ENCODE measurements at places on chromosomes 11 and 22.

DNA sequence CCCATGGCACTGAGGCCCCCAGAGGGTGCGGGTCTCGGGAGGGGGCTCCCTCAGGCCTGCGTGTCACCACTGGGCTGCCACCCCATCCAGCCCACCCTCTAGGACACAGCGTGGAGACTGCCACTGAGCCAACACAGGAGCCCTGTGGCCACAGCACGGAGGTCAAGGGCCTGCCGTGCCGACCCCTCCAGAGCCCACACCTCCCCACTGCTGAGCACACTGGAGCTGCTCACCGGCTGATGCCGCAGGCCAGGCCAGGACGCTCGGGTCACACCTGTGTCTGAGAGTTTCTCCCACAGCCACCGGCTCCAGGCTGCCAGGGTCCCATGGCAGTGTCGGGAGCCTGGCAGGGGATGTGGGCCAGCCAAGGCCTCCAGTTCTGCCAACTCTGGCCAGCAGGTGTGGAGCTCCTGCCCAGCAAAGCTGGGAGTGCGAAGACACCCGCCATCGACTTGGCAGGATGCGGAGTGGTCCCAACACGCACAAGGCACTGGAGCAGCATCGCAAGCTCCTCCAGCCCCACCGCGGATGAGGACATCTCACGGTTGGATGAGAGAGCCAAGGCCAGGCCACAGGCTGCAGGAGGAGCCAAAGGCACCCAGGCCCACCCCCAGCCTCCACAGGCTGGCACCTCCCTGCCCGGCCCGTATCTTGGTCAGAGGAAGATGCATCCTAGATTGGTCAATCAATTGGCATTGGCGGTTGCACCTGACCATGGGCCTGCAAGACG is 187.1 kb downstream of the BRD1 start:
- no peak for DNase-seq

DNA sequence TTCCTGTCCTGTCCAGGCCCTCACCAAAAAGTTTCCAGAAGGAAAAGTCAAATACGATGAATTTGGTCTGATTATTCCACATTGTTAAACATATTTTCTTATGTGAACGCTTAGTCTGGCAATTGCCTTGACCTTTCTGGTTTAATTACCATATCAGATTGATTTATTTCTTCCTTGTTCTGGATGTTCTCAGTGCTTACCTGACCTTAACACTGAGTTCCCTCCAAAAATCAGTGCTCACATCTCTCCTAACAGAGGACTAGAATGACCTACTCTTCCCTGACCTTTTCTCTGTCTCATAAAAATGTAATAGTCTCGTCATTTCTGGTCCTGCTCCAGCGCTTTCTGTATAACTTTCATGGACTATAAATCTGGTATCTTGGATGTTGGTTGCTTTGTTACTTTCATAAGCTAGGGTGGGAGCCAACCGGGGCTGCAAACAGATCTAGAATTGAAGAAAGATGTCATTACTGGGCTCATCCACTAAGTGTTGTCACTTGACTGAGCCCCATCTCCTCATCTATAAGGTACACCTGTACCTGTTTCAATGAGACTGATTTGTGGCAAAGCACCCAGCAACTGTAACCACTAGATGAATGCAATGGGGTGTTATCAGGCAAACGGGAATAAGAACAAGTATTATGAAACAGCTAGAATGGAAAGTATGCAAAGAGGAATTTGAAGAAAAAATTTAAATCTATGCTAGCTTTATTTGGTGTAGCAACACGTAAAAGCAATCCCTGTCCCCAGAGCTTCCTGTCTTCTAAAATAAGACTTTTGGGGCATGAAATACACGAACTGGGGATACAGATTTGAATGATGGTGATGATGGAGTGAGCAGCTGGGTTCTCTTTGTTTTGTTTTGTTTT is 2.4 kb downstream of the FADS2 start:
- DNase-seq = no peak

DNA sequence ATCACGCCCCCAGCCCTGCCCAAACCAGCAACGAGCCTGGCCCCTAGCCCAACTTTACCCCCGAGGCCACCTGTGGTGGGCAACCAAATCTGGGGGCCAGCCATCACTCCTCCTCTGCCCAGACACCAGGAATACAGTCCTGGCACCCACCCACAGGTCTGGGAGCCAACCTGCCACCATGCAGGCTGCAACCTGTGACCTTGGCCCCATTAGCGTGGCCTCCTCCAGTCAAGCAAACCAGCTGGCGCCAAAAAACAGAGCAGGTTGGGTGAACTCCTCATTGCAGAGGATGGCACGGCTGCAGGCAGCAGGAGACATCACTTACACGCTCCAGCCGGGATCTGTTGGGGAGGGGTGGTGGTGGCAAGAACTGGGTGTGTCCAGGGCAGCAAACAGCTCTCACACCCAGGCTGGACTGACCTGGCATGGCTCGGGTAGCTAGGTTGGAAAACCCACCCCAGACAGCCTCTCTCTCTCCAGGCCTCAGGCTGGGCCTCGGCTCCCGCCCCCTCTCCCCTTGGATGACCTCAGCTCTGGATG is 65.5 kb upstream of the TCF20 start:
- DNase-seq = no peak

- DNase-seq = no peak
Observed at GRCh38 chr22:46096706-46097230, 53.6 kb upstream of the PPARA start.

DNA sequence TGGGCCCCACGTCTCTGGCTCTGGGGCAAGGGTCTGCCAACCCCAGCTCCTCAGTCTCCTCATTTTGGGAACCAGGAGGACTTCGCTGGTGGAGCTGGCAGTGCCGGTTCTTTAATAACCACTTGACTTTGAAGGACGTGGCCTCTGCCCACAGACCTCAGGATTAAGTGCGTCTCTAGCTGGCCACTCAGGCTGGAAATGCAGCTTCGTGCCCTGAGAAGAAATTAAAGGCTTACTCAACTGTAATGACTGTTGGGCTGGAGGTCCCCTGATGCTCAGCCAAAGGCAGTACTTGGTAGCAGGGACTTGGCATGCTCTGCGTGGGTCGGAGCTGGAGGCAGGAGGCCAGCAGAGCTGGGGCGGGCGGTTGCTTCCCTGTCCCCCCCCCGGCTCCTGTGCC is 16.7 kb upstream of the PARVG start:
- DNase-seq = peak; percentile 44

DNA sequence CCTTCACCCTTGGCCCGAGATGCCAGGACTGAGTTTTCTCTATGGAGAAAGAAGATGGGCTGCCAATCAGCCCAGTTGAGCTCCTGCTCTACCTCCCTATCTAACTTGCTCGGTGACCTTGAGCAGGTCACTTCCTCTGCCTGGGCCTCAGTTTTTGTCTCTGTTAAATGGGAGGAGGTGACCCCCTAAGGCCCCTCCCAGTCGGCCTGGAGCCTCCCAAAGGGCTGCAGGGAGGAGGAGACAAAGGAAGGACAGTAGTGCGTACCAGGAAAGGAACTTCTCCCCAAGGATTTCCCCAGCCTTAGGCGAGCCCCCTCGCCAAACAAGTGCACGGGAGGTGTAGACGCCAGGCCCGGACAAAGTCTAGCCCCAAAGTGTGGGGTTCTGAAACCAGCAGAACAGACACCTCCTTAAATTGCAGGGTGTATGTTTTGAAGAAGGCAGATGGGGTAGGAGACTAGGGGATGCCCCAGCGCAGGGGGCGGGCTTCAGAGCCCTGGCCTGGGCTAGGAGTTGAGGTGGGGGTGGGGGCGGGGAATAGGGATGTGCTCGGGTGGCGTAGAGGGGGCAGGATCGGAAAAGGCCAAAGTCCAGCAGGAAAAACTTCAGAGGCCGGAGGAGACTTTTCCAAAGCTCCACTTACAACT is 1.0 kb downstream of the CBX7 start:
- DNase-seq = no peak

DNA sequence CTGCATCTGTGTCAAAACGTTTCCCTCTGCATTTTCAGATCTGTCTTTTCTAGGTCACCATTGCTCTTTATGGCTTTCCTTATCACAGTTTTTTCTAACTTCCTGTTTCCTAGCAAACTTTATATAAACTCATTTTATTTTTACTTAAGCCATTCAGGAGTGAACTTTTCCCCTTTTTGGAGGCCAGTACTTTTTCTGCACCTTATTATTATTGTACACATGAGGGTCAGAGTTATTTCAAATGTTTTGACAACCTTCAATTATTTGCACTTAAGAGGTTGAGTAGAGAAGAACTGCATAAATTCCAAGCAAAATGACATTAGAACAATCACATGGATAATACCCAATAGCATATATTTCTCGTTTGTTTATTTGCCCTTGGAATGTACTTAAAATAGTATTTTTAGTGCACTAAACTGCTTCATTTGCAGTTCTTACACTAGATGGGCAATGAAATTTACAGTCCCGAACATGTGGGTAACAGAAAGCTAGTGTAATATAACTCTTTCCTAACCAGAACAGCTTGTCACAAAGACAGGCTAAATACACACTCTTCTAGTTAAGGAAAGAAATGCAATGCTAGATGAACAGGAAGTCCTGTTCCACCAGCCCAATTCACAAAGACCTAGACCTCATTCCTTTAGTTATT is 79.5 kb downstream of the UBASH3B start:
- DNase-seq = no peak

GRCh38 chr11:62588966-62589637 is 2.2 kb downstream of the TUT1 start:
- DNase-seq = no peak

DNA sequence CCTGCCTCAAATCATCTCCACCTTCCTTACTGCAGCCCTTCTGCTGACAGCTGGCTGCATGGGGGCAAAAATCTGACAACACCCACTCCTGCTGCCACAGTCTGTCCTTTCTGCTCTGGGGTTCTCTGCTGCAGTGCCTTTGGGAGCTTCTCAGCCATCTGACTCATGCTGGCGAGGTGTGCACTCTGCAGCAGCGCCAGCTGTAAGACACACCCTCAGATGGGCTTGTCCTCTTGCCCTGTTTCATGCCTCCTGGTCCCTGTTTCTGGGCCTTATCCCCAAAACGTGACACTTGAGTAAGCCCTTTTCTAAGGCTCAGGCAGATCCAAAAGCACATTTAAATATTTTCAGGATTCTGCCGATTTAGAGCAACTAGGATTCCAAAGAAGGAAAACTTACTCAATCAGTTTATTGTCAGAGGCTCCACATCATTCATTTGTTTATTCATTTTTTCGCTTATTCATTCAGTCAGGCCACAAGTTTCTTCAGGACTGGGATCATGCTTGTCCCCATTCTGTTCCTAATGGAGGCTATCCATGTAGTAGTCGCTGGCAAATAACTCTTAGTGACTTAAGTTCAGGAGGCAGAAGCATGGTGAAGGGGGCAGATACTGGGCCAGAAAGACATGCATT is 60.2 kb downstream of the SMIM38 start:
- DNase-seq = no peak

DNA sequence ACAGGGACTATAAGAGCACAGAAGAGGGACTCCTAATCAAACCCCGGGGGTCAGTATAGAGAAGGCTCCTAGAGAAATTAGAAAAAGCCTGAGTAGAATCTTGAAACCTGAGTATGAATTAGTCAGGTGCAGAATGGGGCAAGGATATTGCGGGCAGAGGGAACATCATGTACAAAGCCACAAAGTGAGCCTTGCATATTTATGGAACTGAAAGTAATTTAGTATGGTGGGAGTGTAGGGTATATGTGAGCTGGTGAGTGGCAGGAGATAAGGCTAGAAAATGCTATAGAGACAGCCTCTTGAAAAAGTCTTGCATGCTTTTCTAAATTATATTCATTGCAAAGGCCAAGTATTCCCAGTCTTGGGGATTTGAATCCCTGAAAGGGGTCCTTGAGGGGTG is 93.7 kb downstream of the STIM1 start:
- DNase-seq = no peak

DNA sequence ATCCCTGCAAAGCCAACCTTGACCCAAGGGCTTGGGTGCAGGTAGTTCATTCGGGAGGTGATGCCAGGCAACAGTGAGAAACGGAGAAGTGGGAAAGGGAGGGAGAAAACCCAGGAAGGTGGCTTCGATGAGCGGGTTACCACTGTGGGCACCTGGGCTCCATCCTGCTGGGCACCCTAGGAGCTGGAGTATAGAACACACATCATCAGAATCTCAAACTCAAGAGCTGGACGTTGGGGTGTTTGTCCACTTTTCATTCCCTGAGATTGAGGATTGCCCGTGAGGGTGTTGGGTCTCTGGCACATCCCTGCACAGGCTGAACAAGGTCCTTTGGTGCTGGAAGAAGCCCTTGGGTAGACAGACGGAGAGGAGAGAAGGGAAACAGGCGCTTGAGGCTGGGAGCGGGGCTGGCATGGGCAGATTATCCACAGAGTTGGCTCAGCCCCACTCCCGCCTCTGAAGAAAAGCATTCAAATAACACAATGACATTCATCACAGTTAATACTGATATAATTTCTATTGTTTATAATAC is 70.4 kb downstream of the LRRC32 start:
- DNase-seq = no peak

- peak; percentile 96 for DNase-seq
Observed at GRCh38 chr22:23069502-23070357, 589 bp upstream of the GNAZ start.

DNA sequence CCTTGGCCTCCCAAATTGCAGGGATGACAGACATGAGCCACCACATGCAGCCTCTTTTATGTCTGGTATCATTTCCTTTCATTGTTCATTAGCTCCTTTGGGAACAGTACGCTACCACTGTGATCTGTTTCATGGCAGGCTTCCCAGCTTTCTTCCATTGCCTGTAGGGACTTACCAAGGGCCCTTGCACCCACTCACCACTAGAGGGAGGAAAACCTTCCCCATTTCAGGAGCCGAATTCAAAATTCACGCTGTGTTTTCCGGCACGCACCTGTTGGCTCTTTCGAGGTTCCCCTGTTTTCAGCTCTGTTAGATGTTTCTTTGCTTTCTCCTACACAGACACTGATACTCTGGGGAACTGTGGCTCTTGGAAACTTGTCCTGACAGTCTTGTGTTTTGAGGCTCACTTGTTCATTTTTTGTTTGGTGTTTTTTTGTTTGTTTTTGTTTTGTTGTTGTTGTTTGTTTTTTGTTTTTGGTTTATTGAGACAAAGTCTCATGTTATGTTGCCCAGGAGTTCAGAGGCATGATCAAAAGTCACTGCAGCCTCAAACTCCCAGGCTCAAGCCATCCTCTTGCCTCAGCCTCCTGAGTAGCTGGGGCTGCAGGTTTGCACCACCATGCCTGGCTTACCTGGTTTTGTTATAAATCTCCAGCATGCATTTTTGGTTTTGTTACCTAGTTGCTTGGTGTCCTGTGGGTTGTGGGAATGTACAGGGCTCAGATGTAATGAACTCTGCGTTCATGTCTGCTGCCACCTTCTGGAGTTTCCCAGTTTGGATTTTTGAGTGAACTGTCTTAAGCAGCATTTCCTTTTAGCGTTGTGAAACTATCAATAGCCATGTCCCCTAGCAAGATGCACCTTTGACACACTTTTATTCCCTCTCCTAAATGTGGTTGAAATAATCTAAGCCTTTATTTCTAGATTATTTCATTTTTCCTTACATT is 2.3 kb downstream of the KRTAP5-11 start:
- peak; percentile 77 for DNase-seq

GRCh38 chr11:11985016-11985715 is 23.3 kb downstream of the DKK3 start:
- DNase-seq = no peak
